ENCODE measurements at places on chromosomes 2 and 18.

DNA sequence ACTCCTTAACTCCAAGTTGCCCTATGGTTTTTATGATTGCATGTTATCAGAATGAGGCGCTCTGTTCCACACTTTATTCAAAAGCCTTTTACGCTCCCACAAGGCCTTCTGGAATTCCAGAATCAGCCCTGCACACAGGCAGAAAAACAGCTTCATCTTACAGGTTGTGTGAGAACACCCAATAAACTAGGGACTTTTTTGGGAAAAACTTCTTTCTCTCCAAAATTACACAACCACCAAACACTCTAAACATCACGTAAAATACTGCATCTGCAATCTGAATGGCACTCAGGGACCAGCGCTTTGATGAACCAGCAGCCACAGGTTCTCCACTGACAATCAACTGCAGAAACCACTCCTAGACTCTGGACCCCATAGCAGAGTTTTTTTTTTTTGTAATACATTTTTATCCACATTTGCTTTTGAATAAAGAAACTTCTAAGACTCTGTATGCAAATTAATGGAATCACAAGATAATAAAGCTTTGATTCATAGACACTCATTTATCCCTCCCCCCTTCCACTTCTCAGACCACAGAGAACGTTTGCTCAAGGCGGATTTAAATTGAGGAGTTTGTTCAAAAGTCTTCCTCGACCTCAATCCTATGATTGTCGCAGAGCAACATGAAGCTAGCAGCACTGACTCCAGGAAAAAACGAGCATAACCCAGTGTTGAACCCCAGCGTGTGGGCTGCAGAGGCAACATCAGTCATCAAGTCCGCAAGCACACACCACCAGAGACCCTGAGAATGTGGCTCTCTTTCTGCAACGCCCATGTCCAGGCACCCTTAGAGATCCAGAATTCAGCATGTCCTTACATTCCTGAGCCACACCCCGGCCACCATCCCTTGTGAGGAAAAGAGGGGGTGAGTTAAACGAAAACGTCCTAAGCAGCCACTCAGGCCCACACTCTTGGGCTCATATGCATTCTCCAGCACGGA lies 116.5 kb downstream of the MBP start:
- DNase-seq = no peak

- no peak for DNase-seq
These were observed 92.7 kb downstream of the WDSUB1 start for GRCh38 chr2:159193791-159194190.

DNA sequence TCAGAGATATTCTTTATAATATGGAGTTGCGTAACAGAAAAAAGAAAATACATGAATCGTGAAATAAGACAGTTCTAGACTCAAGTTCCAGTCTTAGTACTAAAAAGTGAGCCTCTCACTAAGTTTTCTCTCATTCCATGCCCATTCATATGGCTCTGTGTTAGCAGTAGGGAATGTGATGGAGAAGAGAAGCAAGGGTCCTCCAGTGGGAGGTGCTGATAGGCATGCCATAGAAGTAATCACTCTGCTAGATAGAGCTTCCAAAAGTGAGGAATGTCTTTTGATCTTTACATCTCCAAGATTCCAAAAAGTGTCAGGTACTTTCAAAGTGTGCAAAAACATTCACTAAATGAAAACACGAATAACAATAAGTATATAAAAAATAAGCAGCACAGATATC lies 678.4 kb downstream of the DCDC2C start:
- DNase-seq = no peak

DNA sequence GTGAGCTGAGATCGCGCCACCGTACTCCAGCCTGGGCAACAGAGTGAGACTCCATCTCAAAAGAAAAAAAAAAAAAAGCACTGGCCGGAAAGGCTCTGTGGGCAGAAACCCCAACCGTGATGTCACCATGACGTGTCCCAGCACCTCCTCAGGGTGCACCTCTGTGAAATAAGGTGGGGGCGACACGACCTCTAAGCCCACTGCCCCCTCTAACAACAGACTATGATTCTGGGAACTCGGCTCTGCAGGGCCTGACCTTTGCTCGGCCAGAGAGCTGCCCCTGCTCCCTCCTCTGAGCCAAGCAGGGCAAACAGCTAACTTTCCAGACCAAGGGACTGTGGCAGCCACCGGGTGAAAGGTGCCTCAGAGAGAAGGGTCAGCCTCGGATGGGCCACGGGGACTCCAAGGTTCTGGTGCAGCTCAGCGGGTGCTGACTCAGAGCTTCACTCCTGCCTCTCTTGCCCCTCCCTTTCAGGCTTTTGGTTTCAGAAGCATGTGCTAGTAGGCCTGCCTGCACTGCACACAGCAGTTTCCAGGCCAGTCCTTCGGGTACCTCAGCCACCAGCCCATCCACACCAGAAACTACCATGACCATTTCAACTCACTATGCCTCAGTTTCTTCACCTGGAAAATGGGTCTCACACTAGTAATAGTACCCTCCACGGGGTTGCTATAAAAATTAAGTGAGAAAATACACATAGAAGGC lies 8.0 kb downstream of the TMBIM1 start:
- DNase-seq = peak; percentile 79

- no peak for DNase-seq
These were observed 41.4 kb downstream of the PDK1 start for GRCh38 chr2:172597176-172597842.

GRCh38 chr2:46878240-46878877 lies 37.2 kb downstream of the MCFD2 start:
- DNase-seq = no peak

GRCh38 chr2:178282075-178282815 lies 87.9 kb downstream of the OSBPL6 start:
- DNase-seq = no peak

- no peak for DNase-seq
These were observed 282.1 kb downstream of the ZNF516 start for GRCh38 chr18:76212960-76213359.

DNA sequence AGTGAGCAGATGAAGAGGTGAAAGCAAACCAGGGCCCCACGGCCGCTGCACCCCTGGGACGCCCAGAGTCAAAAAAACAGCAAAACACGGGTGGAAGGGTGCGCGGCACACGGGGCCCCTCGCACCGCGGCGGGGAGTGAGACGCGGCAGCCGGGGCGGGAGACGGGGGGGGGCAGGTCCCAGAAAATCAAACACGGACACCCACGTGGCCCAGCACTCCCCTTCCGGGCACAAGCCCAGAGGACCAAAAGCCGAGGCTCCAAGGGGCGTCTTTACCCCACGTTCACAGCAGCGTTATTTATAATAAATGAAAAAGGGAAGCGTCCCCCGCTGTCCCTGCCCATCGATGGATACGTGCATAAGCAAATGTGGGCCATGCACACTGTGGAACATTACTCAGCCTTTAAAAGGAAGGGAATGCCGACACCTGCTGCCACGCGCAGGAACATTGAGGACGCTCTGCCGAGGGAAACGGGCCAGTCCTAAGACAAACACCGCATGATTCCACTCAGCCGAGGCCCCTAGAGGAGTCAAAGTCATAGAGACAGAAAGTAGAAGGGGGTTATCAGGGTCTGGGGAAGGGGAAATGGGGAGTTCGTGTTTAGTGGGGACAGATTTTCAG lies 677 bp upstream of the COPS9 start:
- DNase-seq = peak; percentile 63

- no peak for DNase-seq
These were observed 69.1 kb upstream of the ZNF516 start for GRCh38 chr18:76564117-76564516.

DNA sequence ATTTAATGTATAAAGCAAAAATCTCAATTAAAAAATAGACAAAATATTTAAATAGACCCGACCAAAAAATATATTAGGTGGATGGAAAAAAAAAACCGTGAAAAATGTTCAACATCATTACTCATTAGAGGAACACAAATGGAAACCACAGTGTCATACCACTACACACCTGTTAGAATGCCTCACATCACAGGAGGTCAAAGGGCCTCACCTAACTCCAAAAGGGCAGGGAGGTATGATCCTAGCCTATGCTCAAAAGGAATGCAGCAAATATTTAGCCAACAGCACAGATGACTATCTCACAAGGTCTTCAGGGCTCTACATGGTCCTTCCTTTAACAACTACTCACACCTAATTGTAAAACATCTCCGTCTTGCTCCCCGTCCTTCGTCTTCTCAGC lies 185.5 kb upstream of the SETBP1 start:
- no peak for DNase-seq

- no peak for DNase-seq
These were observed 68.1 kb downstream of the OLA1 start for GRCh38 chr2:174180165-174180724.

DNA sequence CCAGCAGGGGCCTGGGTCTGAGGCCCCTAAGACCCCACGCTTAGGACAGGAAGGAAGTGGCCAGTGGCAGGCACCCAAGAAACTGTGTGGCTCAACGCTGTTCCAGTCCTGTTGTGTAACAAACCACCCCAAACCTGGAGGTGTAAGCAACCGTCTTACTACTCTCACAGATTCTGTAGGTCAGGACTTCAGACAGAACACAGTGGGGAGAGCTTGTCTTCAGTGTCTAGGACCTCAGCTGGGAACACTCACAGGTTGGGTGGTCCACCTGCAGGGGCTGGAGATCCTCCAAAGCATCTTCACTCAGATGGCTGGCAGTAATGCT lies 123.0 kb downstream of the KLHL29 start:
- DNase-seq = no peak

DNA sequence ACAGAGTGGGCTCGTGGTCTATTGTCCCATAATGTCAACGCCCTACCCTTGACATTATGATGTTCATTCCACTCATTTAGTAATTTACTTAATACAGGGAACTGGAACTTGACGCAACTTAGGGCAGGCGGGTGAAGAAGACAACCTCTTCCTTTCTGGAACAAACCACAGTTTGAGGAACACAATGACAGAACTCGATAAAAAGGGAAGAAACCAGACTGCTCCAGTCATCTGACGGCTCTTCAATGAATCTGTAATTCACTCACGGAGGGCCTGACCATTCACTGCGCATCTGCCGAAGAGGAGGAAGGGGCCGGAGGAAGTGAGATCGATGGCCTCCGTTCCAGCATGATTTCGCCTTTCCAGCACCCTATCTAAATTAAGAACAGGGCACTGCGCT lies 83.2 kb downstream of the BCL2 start:
- DNase-seq = no peak

- DNase-seq = no peak
These were observed 39.4 kb downstream of the COBLL1 start for GRCh38 chr2:164802095-164802707.

DNA sequence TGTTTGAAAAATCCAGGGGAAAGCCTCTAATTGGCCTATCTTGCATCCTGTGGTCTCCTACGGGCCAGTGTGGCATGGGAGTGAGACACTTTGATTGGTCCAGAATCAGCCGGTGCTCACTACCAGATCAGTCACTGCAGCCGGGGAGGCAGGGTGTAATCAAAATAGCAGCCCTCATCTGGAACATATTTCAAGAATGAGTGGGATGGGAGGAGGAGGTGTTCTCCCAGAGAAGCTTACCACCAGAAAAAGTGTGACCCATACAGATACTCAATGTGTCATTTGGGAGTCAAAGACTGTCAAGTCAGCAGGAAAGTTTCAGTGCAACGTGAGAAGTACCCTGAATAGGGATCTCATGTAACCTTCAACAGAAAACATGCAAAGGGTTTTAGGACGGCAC lies 393.9 kb upstream of the SLC14A2 start:
- DNase-seq = no peak

DNA sequence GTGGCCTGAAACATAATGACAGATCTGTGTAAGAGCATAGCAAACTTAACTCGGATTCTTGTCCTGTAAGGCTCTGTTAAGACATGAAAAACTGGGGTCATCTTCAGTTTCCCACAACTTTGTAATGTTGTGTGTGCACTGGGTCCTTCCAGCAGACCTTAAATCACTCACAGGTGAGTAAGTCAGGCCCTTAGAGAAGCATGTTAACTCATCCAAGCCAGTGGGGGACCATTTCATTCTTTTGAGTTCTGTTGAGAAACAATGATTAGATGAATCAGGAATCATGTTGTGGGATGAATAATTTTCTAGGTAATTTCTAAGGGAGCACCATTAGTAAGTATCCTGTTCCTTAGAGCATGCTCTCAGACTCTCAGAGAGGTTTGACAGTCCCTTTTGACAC lies 167.1 kb downstream of the ESCO1 start:
- DNase-seq = no peak

- no peak for DNase-seq
These were observed 27.2 kb downstream of the PXDN start for GRCh38 chr2:1717113-1717512.

DNA sequence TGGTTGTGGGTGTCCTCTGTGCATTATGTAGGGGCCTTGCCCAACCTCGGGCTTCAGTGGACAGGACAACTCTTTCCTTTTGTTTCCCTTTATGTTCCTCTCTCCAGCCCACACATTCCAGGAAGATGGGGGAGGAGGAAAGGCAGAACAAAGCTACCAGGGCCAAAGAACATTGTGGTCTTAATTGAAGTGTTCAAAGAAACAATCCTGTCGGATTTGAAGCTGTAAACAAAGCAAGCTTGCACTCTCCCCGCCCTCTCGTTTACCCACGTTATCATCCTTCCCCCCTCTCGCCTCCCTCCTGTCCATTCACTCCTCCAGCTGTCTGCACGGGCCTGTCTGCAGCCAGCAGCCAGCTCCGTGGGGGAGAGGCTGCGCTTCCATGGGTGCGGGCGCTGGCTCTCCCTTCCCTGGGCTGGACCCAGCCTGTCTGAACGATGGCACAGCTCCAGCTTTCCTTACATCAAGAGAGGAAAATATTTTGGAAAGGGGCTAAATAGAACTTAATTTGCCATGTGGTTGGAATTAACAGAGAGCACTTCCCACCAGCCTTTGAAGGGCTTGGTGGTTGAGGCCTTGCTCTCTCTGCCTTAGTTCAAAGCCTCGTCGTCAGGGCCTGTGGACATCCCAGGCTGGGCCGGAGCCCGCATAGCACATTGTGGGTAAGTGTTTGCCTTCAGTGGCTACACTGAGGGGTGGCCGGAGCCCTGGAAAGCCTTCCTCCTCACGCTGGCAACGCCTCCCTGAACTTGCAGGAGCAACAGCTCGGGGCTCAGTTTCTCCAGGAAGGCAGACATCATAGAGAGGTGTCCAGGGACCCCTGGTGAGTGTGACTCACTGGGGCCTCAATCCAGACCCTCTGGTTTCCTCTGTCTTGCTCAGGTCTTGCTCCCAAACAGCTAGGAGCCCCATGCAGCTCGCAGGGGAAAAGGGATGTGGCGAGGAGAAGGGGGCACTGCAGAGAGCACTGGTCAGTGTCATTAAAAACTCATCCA lies 60.6 kb upstream of the HS6ST1 start:
- DNase-seq = no peak
